Stimulated activated CD8-positive, alpha-beta memory T cell treated with anti-CD3 and anti-CD28 coated beads, Interleukin-7, amount 100 ng/mL, for 1 hour (primary cell): ENCODE measurements at places on chromosomes 4 and X.

- no peak for DNase-seq
Measured at GRCh38 chr4:21451032-21451431, 497.5 kb downstream of the KCNIP4 start.

DNA sequence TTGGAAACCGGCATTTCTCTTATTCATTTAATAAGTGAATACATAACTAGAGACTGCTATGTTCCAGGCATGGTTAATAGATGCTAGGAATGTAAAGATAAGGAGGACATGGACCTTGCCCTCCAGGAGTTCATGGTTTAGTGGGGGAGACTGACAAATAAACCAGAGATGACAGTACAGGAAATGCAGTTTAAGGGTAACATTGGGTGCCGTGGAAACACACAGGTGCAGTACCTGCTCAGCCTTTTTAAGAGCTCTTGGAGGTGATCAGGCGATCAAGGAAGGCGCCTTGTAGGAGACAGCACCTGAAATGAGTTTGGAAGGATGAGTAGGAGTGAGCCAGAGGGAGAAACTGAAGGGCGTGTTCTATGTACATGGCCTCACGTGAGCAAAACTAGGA lies 145.8 kb downstream of the AASDH start:
- DNase-seq: no peak

DNA sequence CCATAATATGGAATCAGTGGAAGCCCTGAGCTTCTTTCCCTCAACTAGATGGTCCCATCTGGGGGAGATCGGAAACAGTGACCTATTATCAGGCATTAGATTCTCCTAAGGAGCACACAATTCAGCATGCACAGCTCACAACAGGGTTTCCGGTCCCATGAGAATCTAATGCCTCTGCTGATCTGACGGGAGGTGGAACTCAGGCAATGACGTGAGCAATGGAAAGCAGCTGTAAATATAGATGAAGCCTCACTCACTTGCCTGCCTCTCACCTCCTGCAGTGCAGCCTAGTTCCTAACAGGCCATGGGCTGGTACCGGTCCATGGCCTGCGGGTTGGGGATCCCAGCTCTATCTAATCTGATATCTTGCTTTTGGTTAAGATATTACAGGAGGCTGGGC lies 88.9 kb downstream of the COX7B2 start:
- no peak for DNase-seq

- no peak for DNase-seq
Measured at GRCh38 chr4:124947622-124948265, 235.2 kb upstream of the ANKRD50 start.

DNA sequence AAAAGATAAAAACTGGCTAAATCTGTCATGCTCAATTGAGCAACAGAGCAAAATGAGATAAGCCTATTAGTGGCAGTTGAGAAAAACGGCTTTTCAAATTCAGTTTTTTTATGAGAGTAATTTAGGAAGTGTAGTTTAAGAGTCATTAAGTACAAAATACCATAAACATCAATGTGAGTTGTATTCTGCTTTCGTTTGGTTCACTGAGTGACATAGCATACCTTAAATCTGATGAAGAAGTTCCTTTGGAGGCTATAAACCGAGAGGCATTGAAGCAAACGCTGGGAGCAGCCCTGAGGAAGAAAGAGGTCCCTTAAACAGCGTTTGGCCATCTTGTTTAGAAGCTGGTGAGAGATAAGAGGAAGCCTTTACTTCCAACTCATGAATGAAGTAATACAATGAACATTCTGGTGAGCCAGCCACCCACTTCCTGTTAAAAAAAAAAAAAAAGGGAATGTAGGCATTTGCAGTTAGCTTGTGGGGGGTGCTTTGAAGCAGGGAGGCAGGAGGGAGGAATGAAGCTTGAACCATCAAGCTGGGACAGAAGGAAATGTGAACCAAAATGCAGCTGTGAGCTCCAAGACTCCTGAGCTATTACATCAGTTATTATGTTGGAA lies 132.3 kb downstream of the ZNF330 start:
- no peak for DNase-seq

GRCh38 chr4:161919442-161920220 lies 244.2 kb downstream of the FSTL5 start:
- DNase-seq: no peak

- DNase-seq: no peak
Measured at GRCh38 chr4:3870567-3870962, 104.4 kb downstream of the ADRA2C start.

DNA sequence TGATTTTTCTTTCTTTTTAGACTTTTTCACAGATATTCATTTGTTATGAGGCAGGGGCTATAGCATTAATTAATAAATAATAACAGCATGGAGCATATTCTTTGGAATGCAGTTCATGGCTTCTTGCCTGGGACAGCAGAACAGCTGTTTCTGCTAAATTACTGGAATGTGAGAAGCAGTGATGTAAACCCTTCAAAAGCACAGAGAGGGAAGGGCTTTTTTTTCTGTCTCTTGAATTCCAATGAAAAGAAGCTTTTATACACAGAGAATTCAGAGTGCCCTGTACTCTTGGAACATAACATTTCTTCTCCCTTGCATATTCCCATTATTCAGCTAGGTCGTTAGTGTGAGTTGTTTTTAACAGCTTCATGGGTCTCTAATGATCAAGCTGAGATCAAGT lies 28.5 kb upstream of the ANK2 start:
- DNase-seq: no peak

- no peak for DNase-seq
Measured at GRCh38 chrX:123881330-123881729, 21.5 kb downstream of the XIAP start.
